ENCODE measurements at places on chromosomes 3 and 15.

DNA sequence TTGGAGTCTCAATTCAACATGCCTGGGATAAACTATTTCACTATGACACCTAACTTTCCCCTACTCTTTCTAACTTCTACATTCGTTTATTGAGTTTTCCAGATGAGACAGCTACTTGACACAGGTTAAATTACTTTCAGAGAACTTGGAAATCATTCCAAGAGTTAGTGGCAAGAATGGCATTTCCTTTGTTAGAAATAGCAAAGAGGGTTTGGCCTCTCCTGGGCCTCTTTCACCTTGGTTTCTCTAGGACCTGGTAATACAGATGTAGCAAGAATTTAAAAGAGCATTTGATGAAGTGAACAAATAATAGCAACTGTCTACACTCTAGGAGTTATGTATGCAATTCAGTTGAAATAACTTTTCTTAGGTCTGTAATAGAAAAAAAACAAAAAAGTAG lies 748.9 kb downstream of the MECOM start:
- DNase-seq, result no peak

GRCh38 chr3:37129871-37130270 lies 44.5 kb downstream of the LRRFIP2 start:
- DNase-seq, result no peak

DNA sequence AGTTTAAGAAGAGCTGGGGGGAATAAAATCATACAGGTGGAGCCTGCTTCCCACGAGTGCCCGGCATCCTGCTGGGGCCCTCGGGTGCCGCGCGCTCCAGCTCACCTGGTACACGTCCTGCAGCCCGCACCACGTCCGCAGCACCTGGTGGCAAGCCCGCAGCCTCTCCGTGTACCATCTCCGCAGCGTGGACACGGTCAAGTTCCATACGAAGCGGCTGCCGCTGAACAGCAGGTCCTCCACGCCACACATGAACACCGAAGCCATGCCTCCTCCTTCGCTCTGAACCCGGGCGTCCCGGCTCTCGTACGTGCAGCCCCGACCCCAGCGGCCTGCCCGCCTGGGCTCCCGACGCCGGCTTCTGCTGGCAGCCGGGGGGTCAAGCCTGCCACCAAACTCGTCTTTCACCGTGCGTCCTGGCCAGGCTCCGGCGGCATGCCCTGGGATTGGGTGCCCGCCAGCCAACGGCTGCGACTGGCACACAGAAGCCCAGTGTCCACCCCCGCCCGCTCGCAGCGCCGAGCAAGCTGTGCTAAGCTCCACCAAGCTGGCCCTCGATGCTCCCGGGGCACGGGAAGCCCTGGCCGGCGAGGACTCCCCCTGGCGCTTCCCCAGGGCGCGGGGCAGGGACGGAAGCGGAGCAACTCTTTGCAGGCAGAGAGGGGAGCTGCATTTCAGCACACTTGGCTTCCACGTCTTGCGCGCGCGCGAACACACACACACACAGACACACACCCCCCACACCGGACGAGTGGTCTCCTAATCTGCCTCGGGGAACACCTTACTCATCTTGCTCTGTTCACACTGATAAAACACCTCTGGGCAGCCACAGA lies at the start of gene FRMD4B:
Gene FRMD4B, minus strand, starts transcription at position 366 of the 833 bp plus-strand sequence. Its CDS starts 99 bp downstream, at position 267.
- DNase-seq, result no peak

- DNase-seq, result peak; percentile 10
These were observed 656 bp downstream of the SLMAP start for GRCh38 chr3:57756528-57757401.

DNA sequence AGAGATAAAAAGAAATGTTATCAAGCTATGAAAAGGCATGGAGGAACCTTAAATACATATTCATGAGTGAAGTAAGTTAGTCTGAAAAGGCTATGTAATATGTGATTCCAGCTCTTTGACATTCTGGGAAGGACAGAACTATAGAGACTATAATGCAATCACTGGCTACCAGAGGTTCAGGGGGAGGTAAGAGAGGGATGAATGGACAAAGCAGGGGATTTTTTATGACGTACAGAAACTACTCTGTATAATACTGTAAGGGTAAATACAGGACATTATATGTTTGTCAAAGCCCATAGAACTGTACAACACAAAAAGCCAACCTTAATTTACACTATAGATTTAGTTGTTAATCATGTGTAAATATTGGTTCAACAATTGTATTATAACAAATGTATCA lies 46.1 kb downstream of the MCTP2 start:
- no peak for DNase-seq

DNA sequence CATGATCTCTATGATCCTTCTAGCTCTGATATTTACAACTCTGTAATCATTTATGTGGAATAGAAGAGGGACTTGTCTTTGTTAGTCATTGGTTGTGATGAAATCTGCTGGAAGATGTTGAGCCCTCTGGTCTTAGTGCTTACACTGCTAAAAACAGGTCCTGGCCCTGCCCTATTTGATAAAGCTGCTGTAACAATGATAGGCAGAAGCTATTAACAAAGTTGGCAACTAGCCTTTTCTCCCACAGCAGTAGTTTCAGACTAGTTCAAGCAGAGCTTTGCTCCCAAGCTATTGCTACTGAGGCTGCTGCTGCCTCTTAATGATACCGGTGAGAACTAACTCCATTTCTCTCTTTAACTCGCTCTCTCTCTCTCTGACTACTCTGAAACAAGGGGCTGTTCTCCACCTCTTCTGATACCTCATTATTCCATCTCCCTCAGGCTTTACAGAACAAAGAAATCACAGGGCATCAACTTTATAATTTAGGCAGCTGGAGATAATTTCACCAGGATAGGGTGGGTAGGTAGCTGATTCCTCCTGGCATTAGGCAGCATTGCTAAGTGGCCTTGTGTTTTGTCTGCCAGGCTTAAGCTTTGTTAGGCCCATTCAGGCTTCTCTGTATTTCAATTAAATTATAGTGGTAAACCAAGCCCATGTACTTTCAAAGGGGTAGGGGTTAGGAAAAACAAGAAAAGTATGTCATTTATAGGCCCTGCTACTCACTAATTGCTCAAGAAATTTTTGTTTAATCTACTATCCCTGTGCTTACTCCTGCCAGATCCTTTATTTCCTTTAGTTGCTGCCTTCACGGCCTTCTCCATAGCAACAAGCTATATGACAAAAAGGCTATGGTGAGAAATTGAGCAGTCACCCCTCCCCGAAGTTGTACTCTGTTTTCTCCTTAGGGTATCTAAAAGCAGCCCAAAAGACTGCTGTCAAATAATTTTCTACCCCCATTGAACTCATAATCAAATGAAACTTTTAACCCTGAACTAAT lies 139.6 kb downstream of the RBPMS2 start:
- DNase-seq, result no peak

DNA sequence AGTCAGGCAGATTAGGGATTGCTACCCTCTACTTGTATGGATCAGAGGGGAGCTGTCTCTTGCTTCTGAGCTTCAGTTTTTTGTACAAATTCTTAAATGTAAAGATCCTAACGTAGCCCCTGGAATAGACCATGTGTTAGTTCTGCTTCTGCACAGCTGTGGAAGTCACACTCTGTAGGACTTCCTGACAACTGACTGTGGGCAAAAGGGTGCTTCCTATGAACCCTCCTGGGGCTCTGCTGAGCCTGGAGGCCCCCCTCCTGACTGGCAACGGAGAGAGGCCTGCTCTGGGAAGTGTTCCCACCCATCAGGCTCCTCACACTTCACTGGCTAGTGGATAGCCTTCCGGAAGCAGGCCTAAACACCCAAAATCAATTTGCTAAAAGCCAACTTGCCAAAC lies 131.0 kb downstream of the RPLP1 start:
- DNase-seq, result no peak

DNA sequence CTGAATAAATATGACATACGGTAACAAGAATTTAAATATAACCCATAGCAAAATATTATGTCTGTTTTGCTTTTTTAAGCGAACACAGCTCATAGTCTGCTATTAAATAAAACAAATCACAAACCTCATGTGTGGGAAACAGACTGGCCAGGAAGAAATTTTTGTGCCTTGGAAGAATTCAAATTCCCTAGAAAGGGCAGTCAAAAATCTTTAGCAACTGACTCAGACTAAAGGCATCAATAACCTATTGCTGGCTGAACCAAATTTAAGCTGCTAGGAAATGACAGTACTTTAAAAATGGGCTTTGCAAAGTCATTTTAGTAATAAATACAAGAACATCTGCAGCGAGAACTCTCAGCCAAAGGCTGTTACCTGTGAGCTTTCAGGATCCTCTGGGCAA lies 151.4 kb downstream of the PLD1 start:
- no peak for DNase-seq

DNA sequence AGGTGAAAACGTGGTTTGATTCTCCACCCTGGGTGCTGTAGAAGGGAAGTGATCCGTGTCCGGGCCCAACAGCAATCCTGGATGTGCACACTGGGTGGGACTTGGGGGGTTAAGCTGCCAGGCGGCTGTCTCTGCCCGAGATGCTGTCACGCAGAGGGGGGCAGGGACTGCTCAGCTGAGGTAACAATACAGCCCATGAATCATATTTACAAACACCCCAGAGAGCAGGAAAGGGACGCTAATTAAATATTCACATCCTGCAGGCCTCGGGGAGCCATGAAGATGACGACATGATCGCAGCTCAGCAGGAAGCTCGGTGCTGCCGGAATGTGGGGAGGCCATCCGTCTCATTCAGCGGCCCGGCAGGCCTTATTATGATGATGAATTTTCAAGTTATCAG lies 17.9 kb upstream of the CRABP1 start:
- DNase-seq, result no peak

DNA sequence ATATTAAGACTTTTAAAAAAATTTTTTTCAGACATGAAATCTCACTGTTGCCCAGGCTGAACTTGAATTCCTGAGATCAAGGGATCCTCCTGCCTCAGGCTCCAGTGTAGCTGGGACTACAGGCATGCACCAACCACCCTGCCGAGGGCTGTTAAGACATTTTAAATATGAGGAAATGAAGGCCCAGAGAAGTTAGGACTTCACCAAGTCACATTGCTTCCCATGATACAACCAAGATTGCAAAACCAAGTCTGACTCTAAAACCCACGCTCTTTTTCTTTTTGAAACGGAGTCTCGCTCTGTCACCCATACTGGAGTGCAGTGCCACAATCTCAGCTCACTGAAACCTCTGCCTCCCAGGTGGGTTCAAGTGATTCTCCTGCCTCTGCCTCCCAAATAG lies 28.0 kb downstream of the PTPN9 start:
- DNase-seq, result no peak

DNA sequence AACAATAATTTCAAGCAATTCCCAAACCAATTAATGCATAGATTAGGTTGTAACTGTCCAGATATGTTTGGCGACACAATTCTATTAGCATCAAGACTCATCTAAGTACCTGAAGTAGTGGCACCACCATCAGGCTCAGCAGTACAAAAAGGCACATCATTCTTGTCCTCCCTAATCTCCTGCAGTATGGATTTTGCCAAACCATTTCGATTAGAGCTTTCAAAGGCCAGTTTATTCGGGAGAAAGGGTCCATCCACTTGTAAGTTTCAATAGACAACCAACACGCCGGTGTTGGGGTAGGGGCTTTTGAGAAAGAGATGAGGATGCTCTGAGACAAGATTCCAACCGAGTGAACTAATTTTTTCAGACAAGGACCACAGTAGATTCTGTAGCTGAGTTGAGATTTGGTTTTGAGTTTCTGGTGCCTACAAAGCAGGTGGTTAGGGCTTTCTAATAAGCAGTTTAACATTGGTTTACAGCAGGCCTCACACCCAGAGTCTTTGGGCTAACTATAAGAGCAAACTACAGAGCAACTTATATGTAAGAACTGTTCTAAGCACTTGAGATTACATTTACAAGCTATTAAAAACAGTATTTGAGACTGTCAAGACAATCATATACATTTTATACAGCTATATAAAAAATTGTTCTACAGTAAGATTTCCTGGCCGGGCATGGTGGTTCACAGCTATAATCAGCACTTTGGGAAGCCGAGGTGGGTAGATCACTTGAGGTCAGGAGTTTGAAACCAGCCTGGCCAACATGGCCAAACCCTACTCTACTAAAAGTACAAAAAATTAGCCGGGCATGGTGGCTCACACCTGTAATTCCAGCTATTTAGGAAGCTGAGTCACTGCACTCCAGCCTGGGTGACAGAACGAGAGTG lies 4.5 kb downstream of the RPL22L1 start:
- no peak for DNase-seq

- DNase-seq, result peak; percentile 22
These were observed 11.2 kb downstream of the SH2D7 start for GRCh38 chr15:78103406-78104118.

DNA sequence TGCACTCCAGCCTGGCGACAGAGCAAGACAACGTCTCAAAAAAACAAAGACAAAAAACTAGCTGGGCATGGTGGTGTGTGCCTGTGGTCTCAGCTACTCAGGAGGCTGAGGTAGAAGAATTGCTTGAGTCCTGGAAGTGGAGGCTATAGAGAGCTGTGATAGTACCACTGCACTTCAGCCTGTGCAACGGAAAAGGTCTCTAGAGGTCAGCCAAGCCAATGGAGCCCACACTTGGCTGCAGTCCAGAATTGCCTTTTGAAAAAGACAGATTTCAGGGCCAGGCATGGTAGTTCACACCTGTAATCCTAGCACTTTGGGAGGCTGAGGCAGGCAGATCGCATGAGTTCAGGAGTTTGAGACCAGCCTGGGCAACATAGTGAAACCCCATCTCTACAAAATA lies 8.4 kb upstream of the RBPMS2 start:
- DNase-seq, result no peak

DNA sequence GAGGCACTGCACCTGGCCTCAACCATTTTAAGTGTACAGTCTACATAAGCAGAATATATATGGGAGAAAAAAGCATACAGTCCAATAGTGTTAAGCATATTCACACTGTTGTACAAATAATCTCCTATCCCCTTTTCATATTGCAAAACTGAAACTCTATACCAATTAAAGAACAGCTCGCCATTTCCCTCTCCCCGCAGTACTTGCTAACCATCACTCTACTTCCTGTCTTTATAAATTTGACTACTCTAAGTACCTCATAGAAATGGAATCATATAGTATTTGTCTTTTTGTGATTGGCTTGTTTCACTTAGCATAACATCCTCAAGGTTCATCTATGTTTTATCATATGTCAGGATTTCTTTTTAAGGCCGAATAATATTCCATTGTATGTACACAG lies 21.6 kb upstream of the TASOR start:
- no peak for DNase-seq

DNA sequence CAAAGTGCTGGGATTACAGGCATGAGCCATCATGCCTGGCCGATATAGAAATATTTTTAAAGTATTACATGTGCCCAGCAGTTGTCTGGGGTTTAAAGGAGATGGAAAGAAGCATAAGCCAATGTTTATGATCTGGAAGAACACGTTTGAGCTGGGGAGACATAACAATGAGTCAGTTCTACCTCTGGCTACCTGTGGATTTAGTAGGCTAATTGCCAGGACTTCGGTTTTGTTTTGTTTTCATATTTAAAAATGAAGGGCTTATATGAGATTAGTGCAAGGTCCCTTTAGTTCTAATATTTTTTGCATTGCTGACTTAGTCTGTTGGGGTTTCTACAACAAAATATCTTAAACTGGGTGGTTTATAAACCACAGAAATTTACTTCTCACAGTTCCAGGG lies 22.9 kb upstream of the TNFSF10 start:
- no peak for DNase-seq

DNA sequence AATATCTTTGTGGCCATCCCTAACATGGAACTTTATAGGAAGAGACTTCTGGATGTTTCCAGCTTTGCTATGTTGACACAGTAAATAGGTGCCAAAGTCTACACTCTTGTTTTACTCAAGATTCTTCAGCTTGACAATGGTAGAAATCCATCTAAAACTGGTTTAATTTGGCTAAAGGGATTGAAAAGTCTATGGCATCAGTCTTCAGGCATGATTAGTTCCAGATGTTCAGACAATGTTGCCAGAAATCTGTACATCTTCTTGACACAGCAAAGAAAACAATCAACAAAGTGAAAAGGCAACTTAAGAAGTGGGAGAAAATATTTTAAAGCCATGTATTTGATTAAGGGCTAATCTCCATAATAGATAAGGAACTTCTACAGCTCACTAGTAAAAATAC lies 130.5 kb downstream of the LRRC3B start:
- no peak for DNase-seq

Measured in activated CD8-positive, alpha-beta memory T cell treated with anti-CD3 and anti-CD28 coated beads for 1 hour (primary cell).